ENCODE measurements at places on chromosomes 1 and 21.
A peak's percentile ranks its signal among the peaks of the same experiment; 100 is the strongest.

GRCh38 chr1:230614121-230614520 is 28.2 kb upstream of the COG2 start:
- DNase-seq, result no peak

GRCh38 chr1:61158591-61158990 is 76.2 kb downstream of the NFIA start:
- DNase-seq, result no peak

- DNase-seq, result no peak
Observed at GRCh38 chr1:185971688-185972087, 237.5 kb downstream of the HMCN1 start.

- DNase-seq, result no peak
Observed at GRCh38 chr1:214538496-214538895, 12.9 kb downstream of the PTPN14 start.

- DNase-seq, result no peak
Observed at GRCh38 chr1:74753104-74753503, 20.2 kb downstream of the TYW3 start.

DNA sequence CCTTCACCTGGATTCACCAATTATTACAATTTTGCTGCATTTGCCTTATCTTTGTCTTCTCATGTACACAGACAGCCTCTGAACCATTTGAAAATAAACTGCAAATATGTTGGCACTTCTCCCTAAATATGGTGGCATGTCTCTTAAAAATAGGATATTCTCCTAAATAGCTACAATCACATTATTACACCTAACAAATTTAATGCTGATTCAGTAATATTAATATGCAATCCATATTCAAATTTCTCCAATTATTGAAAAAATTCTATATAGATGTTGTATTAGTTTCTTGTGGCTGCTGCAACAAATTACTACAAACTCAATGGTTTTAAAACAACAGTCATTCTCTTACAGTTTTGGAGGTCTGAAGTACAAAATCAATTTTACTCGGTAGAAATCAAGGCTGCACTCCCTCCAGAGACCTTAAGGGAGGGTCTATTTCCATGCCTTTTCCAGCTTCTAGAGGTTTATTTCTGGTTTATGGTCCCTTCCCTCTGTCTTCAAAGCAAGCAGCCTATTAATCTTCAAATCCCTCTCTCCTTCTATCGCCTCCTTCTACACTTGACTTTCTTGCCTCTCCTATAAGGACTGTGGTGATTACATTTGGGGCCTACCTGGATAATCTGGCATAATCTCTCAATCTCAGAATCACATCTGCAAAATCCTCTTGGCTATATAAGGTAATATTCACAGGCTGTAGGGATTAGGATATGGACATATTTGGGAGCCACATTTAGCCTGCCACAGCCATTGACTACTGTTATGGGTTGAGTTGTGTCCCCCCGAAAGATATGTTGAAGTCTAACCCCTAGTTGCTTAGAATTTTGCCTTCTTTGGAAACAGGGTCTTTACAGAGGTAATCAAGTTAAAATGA is 52.5 kb upstream of the BOLA1 start:
- no peak for DNase-seq

- no peak for DNase-seq
Observed at GRCh38 chr21:43865540-43866259, 677 bp downstream of the AGPAT3 start.

DNA sequence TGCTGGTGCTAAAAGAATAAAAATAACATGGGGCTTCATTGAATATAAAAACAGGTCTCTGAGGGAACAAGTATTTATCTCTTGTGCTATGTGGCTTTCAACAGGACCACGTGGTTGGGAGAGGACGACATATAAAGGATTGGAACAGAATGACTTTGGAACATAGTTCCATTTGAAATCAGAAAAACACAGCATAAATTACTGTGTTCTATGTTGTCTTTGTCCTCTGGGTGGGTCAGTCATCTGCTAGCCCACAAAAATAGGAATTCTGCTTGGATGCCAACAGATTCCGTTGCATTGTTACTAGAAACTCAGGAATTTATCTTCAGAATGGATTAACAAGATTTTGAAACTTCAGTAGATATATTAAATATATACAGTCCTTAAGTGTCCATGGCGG is 5.9 kb downstream of the CEP85 start:
- DNase-seq, result no peak

GRCh38 chr1:7422966-7423365 is 348.1 kb upstream of the VAMP3 start:
- no peak for DNase-seq

DNA sequence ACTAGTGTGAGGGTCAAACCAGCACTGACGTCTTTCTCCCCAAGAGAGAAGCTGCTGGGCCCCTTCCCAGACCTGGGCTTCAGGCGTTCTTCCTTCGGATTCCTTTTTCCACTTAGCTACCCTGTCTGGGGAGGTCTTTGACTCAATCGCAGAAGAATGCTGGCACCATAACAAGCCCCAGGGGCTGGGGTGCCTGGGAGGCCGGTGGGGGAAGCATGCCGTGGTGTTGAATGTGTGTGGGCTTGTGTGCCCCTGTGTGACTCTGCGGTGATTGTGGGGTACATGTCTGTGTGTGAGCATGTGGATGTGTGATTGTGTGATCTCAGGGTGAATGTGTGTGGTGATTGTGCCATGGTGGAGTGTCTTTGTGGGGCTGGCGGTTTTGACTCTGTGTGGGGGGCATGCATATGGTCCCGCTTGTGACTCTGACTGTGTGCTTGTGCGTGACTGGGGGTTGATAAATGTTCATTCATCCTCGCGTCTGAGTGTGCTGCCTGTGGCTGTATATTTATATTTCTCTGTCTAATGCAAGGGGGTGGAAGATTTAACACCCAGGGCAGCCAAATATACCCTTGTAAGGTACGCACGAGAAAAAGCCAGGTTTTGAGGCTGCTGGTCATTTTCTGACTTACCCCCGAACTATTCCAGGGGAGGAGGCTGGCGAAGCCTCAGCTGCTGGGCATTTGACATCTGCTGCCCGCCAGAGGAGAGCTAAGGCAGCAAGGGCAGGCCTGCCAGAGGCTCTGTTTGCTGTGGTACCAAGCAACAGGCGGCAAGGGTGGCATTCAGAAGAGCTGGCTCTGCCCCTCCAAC is 1.1 kb upstream of the SYNC start:
- DNase-seq, result no peak

DNA sequence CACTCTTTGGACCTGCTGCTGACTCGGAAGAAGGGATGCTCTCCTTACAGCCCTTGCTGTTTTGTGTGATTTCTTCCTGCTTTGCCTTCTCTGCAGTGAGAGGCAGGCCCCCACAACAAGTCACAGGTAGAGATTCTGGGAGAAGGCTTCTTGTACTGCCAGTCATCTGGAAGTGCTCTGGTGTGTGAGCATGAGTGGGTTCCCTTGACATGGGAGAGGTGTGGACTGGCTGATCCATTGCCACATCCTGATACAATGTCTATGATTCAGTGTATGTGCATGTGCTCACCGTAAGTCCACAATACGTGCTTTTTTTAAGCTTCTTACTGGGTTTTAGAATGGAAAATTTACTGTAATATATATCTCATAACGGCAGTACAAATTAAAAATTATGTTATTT is 46.0 kb upstream of the PLA2G4A start:
- DNase-seq, result no peak

DNA sequence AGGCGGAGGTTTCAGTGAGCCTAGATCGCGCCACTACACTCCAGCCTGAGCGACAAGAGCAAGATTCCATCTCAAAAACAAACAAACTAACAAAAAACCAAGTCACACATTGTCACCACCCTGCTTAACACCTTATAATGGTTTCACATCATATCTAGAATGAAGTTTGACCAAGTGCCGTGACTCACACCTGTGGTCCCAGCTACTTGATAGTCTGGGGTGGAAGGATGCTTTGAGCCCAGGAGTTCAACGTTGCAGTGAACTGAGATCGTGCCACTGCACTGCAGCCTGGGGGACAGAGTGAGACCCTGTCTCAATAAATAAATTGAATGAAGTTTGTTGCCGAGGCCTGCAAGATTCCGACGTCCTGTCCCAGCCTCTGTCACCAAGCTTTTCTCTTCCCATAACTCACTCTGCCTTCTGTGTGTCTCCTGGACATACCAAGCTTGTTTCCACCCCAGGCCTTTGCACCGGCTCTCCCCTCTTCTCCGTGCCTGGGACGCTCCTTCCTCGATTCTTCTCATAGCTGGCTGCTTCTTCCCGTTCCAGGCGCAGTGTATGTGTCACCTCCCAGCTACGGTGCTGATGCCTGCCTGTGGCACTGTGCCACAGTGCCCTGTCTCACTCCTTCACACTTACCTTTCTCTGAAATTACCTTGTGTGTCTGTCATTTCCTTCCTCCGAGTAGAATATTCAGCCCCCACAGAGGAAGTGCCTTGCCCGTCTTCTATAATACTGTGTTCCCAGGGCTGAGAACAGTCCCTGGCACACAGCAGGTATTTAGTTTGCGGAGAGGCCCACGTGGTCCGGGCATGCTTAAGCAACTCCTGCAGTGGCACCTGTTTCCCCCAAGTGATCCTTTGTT is 3.8 kb upstream of the SELENON start:
- peak; percentile 37 for DNase-seq

GRCh38 chr1:236565530-236565929 is 38.8 kb downstream of the HEATR1 start:
- no peak for DNase-seq
